ENCODE measurements at places on chromosomes 4 and X.

DNA sequence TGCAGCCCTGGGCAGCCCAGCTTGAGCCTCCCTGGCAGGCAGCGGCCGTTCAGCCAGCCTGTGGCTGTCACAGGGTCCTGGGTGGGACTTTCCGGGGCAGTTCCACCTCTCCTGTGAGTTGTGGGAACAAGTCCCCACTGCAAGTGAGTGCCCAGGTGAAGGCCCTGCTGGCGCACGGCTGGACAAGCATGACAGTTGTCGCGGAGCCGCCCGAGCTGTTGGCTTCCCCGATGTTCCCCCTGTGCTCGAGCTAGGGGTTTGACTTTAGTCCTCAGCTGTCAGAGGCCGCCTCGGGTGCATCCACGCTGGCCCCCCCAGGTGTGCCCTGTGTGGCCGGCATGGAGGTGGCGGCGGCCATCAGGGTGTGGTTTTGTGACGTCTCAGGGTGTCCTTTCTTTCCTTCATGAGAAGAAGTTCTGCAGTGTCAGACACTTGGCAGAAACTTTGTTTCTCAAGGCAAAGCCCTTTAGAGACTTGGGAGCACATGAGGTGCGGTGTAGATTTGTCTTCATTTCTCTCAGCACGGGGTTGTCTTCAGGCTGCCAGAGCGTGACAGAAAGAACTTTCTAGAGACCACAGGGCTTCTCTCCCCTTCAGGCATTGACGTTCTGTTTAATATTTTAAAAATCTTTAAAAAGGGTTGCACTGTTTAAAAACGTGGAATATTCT is 69.4 kb upstream of the HGFAC start:
- DNase-seq, result no peak

DNA sequence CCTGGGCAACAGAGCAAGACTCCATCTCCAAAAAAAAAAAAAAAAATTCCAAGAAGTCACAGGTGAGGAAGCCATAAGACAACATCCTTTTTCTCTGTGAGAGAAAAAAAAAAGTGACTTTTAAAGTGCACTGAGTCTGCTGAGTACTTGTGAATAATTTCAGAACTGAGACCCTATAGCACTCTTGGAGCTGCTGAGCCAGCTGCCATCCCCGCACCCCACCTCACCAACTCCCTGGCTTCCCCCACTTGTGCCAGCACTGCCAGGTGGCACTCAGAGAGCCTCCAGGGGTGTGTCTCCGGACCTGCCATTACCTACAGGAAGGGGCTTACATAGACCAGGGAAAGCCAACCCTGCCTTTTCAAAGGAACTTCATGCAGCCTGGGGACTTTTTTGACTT is 39.2 kb upstream of the HS3ST1 start:
- no peak for DNase-seq

DNA sequence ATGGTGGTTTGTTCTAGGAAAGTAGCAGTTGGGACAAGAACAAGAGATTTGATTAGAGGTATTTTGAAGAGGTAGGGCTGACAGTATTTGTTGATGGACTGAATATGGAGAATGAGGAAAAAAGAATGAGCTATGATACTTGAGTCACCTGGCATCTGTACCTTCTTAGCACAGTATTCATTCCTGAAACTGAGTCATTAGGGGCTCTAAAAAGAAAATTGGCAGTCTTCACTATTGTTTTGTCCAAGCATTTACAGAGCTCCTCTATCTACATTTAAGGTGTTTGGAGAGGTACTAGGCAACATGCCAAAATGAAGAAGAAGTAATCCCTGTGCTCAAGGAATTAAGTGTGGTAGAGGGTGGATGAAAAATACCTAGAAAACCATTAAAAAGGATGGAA is 165.8 kb downstream of the SHROOM4 start:
- no peak for DNase-seq

DNA sequence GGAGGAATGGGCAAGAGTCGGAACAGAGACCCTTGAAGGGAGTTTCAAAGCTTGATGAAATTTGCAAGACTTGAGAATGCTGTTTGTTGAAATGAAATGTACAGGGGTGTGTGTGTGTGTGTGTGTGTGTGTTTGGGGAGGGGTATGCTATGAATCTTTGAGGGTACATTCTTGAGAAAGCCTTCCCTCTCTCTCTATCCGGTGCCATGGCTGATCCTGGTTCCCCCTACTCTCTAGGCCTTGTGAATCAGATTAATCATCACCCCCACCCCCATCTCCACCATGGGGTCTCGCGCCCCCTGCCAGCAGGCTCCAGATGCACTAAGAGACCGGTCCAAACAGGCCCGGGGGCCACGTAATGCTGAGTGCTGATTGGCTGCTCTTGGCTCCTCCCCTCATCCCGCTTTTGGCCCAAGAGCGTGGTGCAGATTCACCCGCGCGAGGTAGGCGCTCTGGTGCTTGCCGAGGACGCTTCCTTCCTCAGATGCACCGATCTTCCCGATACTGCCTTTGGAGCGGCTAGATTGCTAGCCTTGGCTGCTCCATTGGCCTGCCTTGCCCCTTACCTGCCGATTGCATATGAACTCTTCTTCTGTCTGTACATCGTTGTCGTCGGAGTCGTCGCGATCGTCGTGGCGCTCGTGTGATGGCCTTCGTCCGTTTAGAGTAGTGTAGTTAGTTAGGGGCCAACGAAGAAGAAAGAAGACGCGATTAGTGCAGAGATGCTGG is at the start of gene HTR2C:
HTR2C (plus strand) TSS at position 441 of the 729 bp plus-strand sequence. CDS start 142,851 bp downstream, outside the sequence.
- no peak for DNase-seq

DNA sequence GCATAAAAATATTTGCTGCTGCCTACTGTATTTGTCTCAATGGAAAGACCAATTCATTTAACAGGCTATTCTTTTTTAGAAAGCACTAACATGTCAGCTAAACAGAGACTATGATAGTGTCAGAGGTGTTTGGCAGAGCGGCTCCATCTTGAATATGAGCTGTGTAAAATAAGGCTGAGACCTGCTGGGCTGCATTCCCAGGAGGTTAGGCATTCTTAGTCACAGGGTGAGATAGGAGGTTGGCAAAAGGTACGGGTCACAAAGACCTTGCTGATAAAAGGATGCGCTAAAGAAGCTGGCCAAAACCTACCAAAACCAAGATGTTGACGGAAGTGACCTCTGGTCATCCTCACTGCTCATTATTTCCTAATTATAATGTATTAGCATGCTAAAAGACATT is 41.8 kb downstream of the NPY5R start:
- no peak for DNase-seq

- no peak for DNase-seq
Observed at GRCh38 chr4:36712013-36712412, 430.6 kb downstream of the DTHD1 start.

GRCh38 chr4:41177016-41177415 is 37.3 kb downstream of the APBB2 start:
- DNase-seq, result no peak

All from activated naive CD8-positive, alpha-beta T cell treated with anti-CD3 and anti-CD28 coated beads, Interleukin-2, amount 50 U/mL, for 16 hours (primary cell).